ENCODE measurements at places on chromosomes 1 and 21. TPM values are rescaled to one million over a fixed set of nuclear protein-coding genes. Genes with fewer than 3 reads are reported as not detected.

- peaks cover 15% of the 10 kb centered on the region for H3K4me1 ChIP-seq
- H3K27ac ChIP-seq = no peak overlapping the region
- H3K36me3 ChIP-seq = no peaks in the 10 kb centered on the region
- no peak for DNase-seq
These were observed 23.5 kb upstream of the LRRN2 start for GRCh38 chr1:204709021-204709420.

DNA sequence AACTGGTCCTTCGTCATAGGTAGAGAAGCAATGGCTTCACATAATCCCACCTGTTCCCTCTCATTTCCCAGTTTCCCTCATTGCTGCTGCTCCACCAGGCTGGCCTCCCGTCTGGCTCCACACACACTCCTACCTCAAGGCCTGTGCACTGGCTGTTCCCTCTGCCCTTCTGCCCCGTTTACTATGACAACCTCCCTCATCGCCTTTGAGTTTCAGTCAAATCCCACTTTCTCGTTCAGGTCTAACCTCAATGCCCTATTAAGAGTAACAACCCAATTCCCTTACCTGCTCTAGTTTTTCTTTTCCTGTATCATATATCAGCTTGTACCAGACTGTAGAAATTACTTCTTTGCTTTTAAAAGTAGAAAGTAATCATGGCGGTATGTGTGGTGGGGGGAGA lies 589.7 kb downstream of the SMYD3 start:
- no peak overlapping the region for H3K4me3 ChIP-seq
- H3K27ac ChIP-seq = no peak overlapping the region
- peaks cover 5% of the 10 kb centered on the region for H3K36me3 ChIP-seq
- no peak for DNase-seq

DNA sequence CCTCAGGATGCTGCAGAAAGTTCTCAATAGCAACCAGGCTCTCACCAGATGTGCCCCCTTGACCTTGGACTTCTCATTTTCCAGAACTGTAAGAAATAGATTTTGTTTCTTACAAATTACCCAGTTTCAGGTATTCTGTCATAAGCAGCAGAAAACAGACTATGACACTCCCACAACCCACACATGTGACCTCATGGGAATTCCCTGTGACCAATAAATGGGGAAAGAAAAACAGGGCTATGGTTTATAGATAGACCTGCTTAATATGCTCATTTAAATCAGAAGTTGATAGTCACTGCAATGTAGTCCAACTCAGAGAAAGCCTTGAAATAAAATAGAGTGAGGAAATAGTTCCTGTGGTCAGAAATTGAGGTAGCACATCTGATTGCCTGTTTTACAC lies 380.9 kb upstream of the PTBP2 start:
- no peak overlapping the region for H3K4me3 ChIP-seq
- no peaks in the 10 kb centered on the region for H3K36me3 ChIP-seq
- no peak overlapping the region for H3K27ac ChIP-seq
- no peaks in the 10 kb centered on the region for H3K27me3 ChIP-seq
- no peak for DNase-seq
- no peaks in the 10 kb centered on the region for H3K4me1 ChIP-seq

- no peaks in the 10 kb centered on the region for H3K4me1 ChIP-seq
- peaks cover 10% of the 10 kb centered on the region for H3K27me3 ChIP-seq
- H3K4me3 ChIP-seq = no peak overlapping the region
- H3K36me3 ChIP-seq = no peaks in the 10 kb centered on the region
- no peak for DNase-seq
- no peak overlapping the region for H3K27ac ChIP-seq
These were observed 28.4 kb downstream of the SYT2 start for GRCh38 chr1:202681736-202682420.

- no peak overlapping the region for H3K27ac ChIP-seq
- H3K4me3 ChIP-seq = no peak overlapping the region
- H3K4me1 ChIP-seq = no peaks in the 10 kb centered on the region
- H3K36me3 ChIP-seq = no peaks in the 10 kb centered on the region
- no peaks in the 10 kb centered on the region for H3K27me3 ChIP-seq
These were observed 470.5 kb downstream of the LTN1 start for GRCh38 chr21:28522014-28522799.

DNA sequence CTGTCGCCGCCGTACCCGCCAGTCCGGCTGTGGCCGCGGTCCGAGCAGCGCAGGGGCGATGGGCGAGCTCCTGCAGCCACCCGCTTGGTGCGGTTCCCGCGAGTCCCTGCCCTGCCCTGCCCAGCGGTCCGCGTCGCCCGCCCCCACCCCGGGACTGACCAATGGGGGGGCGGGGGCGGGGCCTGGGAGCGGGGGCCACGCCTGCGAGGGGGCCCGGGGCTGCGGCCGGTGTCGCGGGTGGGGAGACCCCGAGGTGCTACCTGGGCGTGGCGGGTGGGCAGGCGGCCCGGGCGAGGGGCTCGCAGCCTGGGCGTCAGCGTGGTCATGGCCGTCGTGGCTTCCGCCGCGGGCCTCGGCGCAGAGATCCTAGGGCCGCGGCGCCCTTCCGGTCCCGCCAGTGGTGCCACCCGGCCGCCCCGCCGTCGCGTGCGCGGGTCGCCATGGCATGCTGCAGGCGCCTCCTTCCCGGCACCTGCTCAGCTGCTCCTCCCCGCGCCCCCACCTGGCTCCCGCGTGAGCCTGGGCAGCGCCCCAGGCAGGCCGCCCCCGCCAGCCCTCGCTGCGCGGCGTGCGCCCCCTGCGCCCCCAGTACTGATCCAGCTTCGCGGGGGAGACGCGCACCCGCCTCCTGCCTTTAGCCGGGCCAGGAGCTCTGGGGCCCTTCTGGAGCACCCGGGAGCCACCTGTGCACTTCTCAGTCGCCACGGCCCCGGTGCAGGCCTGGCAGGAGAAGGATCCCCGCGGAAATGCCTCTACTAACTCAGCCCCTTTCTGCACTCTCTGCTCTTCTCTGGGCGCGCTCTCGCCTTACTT lies at the start of gene BMP8B:
BMP8B (minus strand) TSS at position 108 of the 813 bp plus-strand sequence. CDS start 380 bp downstream, outside the sequence.
- no peaks in the 10 kb centered on the region for H3K36me3 ChIP-seq
- peaks cover 15% of the 10 kb centered on the region for H3K4me1 ChIP-seq
- peak within 1 kb of the TSS; percentile 47 for H3K4me3 ChIP-seq
- peaks cover 6% of the 10 kb centered on the region for H3K27me3 ChIP-seq

- H3K4me3 ChIP-seq = no peak overlapping the region
- DNase-seq = no peak
- H3K4me1 ChIP-seq = peaks cover 10% of the 10 kb centered on the region
- H3K27me3 ChIP-seq = no peaks in the 10 kb centered on the region
- H3K36me3 ChIP-seq = no peaks in the 10 kb centered on the region
These were observed 3.3 kb upstream of the PIGK start for GRCh38 chr1:77222496-77222895.

- no peaks in the 10 kb centered on the region for H3K4me1 ChIP-seq
- no peaks in the 10 kb centered on the region for H3K36me3 ChIP-seq
- no peak overlapping the region for H3K4me3 ChIP-seq
- H3K27me3 ChIP-seq = peaks cover 14% of the 10 kb centered on the region
These were observed 428.1 kb downstream of the MATN1 start for GRCh38 chr1:30295266-30295665.

AGMAT gene
- 3.8 TPM for total RNA-seq

TAS1R1 gene
- not detected for total RNA-seq

EIF2D gene
- total RNA-seq = 51.6 TPM

NPHS2 gene
- total RNA-seq = not detected
